ENCODE measurements at places on chromosomes 4 and X.

DNA sequence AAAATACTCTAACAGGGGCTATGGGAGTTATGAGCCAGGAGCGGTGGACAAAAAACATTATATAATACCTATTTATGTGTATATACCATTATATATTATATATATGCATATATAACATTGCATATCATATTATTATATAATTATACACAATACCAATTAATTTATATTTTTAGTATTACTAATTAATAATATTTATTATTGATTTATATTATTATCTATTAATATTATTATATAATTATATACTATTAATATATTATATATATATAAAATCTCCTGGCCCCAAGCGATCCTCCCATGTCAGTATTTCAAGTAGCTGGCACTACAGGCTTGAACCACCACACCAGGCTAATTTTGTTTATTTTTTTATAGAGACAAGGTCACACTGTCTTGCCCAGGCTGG is 73.8 kb upstream of the JADE1 start:
- DNase-seq = no peak

- no peak for DNase-seq
Measured at GRCh38 chr4:182549356-182549755, 306.2 kb downstream of the TENM3 start.

DNA sequence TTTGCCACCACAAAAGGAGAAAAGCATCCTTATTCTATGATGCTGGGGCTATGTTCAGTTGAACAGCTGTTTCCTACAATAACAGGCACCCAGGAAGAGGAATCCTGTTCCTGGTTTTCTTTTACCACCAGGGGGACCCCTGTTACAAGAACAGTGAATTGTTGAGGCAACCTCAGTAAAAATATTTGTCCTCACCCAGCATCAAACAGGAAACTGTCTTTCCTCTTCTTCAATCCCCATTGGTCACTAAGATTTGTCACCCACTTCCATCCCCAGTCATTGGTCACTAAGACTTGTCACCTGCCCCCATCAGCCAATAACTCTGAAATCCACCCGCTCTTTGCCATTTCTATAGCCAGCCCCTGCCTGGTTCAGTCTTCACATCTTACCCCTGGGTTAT is 143.5 kb upstream of the GALNT7 start:
- DNase-seq = peak; percentile 85

DNA sequence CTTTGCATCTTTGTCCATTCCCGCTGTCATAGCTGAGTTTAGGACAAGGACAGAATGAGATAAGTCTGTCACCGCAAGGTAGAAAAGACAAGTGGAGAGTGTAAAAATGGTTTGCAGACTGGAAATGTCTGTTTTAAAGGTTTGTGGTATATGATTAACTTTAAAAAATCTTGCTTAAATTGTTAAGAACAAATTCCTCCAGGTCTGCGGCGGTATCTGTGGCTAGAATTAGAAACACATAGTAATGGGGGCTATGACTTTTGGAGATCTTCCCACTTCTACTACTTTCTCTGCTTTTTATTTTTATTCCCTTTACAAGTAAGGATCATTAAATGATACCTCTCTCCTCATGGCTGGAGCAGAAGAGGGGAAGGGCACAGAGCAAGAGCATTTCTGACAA is 92.2 kb downstream of the MID1IP1 start:
- DNase-seq = no peak

GRCh38 chr4:86890790-86891189 is 1.4 kb downstream of the C4orf36 start:
- DNase-seq = no peak

DNA sequence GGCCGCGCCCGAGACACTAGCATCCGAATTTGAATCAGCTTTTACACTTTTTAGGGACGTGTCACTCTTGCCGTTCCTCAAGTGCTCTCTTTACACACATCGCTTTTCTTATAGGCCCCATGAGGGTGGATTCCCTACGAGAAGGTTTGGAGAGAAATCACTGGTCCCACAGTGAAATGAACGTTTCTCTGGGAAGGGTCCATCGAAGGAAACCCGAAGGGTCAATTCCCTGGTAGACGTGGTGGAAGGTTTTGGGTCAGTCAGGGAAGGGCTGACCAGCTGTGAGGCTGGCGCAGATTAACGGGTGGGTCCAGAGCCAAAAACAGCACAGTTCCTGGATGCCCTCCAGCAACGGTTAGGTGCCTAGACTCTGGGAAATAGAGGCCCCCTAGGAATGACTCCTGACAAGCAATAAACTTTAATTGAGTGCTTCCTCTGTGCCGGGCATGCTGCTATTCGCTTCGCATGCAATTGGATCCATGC is 35.9 kb downstream of the ETDC start:
- DNase-seq = peak; percentile 24

DNA sequence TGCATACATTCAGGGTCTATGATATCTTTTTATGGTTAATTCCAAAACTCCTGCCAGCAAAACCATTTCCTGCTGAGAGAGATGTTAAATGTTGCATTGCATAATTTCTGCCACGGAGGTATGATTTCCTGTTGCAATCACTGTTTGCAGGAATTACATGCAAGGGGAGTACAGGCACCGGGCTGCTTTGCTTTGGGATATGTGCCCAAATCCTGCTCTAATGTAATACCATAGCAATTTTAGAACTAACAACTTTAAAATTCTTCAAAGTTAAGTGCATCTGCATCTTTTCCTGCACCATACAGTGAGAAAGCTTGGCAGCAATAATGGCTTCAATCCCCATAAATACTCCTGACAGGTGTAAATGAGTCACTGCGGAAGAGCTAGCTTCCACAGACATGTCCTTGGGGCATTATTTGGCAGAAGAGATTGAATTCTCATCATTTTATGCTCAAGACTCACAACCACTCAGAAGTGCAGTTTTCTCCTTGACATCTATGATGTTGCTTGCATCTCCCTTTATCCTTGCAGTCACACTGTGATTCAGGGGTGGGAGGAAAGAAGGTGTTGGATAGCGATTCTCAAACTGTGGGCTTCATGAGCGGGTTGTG is 29.6 kb downstream of the TRIM2 start:
- no peak for DNase-seq

DNA sequence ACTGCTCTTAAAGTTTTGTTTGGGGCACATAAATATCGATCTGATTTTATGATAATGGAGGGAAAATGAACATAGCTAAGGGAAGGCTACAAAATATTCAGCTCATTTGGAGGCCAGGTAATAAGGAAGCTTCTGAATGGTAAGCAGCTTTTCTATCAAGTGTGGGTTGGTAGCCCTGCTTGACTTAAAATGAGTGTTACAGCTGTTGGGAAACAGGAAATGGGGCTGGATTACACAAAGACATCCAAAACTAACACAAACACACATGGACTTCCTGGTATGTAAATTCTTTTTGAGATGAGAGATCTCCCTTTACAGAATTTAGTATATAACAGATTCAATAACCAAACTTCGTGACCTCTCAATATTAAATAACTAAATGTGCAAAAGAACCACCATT is 58.0 kb downstream of the FGF16 start:
- peak; percentile 40 for DNase-seq

- DNase-seq = no peak
Measured at GRCh38 chrX:105565856-105566255, 256.5 kb upstream of the NRK start.

GRCh38 chr4:47334652-47335051 is 128.8 kb downstream of the COMMD8 start:
- no peak for DNase-seq

GRCh38 chrX:16986169-16986568 is 39.7 kb downstream of the REPS2 start:
- DNase-seq = no peak

Data from hematopoietic multipotent progenitor cell treated with erythropoietin and hydrocortisone succinate and interleukin-3 and kit ligand, for 4 days (in vitro differentiated cells).